ENCODE measurements at places on chromosomes 1 and 21.

DNA sequence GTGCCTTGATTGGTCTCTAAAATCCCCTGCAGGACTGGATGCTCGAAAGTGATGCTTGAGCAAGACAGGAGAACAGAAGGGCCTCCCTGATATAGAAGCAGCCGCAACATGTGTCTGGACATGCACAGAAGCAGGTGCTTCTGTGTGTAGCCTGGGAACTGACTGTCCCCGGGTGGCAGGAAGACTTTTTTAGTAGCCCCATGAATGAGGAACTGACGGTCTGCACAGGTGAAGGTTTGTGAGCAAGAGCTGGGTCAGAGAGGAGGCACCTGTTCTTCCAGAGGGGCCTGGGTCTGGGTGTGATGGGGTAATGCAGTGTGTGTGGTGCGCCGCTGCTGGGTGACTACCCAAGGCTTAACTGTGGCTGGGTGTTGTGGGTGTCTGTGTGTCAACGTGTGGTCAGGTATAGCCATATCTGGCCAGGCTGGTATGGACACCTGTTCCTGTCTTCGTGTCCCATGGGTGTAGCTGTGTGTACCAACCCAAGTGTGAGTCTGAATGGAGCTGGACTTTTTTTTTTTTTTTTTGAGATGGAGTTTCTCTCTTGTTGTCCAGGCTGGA is 39.1 kb upstream of the FOXO6 start:
- DNase-seq: no peak

DNA sequence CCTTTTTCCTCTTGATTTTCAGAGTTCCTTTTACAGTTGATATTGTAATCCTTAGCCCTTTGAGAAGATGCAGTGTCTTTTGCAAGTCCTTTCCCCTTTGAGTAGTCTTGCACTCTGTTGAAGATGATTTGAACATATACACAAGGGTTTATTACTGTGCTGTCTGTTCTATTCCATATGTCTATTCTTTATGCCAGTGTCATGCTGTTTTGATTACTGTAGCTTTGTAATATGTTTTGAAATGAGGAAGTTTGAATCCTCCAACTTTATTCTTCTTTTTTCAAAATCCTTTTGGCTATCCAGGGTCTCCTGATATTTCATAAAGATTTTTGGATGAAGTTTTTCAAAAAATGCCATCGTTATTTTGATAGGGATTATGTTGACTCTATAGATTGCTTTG is 101.0 kb downstream of the POFUT2 start:
- DNase-seq: no peak

DNA sequence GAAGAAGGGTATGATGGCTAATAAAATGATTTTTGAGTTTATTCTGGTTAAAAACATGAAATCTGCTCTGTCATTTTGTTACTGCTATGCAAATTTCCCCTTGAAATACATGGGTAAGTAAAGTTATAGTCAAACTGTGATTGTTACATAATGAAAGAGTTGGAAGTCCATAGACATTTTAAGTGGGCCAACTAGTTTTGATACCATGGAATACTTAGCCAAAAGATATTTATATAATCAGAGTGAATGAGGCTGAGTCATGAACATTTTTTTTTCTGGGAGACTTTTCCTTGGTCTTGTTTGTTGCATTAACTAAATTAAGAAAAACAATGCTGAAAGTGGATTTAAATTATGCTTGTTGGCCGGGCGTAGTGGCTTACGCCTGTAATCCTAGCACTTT is 58.2 kb upstream of the MPC2 start:
- DNase-seq: no peak

DNA sequence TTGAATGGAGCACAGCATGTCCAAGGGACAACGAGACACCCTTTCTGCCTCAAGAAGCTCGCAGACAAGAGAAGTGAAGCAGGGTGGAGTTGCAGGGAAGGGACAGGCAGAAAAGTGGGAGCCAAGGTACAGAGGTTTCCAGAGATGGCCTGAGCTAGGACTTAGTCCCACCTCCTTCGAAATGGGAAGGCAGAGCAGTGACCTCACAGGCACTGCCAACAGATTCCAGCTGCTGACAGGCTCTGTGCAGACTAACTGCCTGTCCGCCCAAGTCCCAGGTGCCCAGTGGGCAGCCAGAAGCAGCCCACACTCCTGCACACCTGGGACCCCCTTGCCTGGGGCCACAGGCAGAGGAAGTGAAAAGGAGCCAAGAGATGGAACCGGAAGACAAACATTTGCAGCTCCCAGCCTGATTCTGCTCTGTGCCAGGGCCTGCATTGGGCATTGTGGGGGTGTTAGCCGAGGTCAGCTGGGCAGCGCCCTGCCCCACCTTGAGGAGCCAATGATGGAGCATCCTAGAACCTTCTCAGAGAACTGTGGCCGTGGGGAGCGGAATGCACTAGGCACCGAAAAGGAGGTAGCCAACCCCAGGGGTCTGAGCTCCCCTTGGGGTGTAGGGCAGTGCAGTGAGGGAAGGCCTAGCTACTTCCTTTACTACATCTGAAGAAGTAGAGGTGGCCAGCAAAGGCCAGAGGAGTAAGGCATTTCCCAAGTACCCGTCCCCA is 27.5 kb upstream of the RSPO1 start:
- DNase-seq: no peak

All from left forelimb (tissue), 1 donor.